ENCODE measurements at places on chromosomes 16 and 17.

- no peak for DNase-seq
These were observed 43.1 kb downstream of the MRM3 start for GRCh38 chr17:825216-825615.

DNA sequence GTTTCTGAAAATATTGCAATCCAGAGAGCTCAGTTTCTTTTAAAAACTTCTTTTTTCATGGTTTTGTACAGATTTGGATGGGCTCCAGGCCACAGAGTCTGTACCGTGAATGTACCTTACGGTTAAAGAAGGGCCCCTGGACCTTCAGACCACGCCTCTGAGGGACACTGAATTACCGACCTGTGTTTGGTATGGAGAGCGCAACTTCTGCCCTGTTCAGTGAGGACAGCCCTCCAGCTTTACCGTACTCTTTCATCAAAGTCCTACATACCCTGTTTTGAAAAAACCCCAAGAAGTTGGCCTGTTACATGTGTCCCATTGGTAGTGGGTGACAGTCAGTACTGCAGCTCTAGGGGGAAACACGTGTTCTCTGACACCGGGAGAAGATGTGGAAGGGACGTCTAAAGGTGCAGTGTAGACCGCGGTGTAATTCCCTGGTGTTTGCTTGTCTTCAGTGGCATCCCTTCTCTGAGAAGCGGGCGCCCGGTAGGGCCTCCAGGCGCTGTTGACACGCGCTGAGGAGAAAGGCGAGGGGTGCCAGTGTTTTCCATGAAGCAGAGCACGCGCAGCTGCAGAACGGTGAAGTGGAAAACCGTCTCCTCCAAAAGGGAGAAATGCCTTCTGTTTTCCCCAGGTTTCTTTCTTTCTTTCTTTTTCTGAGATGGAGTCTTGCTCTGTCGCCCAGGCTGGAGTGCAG lies 6.2 kb downstream of the PGS1 start:
- no peak for DNase-seq

DNA sequence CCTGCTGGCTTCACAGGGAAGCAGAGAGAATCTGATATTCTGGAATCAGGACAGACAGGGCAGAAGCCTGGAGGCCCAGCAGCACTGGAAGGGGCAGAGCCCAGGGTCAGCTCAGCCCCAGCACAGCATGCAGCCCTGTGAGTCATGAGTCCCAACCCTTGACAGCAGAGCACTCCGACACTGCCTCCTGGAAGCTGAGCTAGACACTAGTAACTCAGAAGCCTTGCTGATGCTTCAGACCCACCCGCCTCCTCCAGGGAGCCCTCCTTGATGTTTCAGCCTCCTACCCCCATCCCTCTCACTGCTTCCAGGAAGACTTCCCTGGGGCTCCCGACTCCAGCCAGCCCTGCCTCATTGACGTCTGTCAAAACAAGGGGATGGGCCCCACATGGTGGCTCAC lies 6.9 kb downstream of the CAMKK1 start:
- DNase-seq, result no peak

DNA sequence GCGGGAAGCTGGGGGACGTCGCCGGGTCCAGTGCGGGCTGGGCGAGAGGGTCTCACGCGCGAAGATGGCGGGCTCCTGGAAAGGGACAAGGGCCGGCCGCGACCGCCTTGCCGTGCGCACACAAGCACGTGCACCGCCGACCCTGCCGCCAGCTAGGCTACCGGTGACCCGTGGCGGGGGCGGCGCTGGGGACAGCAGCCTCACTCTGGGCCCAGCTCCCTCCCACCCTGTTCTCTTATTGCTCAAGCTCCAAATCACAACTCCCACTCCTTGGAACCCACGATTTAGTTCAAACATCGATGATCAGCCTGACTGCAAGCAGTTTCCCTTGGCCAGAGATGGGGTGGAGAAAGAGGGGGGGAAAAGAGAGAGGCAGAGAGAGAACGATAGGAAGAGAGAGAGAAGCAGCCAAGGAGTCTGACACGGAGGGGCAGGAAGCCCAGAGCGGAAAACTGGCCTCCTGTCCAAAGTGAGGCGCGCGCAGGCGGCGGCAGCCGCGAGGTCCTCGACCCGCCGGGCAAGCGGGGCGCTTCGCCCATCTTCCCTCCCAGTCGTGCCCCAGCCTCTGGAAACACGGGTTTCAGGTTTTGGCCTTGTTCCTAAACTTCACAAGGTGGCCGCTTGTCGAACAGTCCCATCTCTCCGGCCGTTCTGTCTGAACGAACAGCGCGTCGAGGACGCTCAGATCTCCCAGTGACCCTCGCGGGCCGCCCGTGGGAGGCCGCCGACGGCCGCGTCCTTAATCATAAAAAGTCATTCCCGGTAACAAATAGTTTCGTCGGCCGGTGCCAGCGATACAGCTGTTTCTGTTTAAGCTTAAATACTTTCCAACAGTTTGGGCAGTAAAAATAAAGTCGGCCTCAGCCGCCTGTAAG lies 1.7 kb upstream of the CBX8 start:
- DNase-seq, result no peak

GRCh38 chr17:8598913-8599312 lies 31.6 kb downstream of the MYH10 start:
- DNase-seq, result no peak

DNA sequence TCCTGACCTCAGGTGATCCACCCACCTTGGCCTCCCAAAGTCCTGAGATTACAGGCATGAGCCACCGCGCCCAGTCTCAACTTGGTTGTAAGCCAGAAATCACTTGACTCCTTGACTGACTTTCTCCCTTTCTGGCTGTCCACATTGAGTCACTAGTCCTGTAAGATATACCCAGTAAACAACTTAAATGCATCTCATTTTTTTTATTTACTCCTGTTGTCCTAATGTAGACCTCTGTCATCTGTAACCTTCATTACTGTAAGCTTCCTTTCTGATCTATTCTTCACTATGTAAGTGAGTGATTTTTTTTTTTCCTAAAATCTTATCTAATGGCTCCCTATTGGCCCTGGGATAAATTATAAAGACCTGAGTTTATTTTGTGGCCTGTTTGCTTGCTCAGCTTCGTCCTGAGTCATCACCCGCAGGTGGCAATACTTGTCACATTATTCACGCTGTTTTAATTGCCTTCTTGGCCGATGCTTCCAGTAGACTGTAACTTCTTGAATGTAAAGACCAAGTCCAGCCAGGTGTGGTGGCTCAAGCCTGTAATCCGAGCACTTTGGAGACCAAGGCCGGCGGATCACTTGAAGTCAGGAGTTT lies 41.0 kb downstream of the PAFAH1B1 start:
- no peak for DNase-seq

DNA sequence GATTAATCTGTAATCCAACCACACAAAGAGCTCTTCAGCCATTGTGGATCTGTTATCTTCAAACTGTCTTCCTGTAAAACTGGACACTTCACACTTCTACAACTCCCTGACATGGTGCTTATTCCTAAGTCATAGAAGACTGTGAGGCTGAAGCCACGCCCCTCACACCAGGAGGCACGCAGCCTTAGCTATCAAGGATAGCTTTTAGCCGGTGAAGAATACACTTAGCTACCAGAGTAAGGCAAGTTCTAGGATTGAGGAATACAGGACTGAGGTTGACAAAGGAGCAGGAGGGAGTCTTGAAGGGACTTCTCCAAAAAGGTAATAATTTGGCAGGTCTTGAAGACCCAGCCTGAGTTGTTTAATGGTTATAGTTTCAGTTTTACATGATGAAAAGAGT lies 79.8 kb upstream of the GAS7 start:
- no peak for DNase-seq

DNA sequence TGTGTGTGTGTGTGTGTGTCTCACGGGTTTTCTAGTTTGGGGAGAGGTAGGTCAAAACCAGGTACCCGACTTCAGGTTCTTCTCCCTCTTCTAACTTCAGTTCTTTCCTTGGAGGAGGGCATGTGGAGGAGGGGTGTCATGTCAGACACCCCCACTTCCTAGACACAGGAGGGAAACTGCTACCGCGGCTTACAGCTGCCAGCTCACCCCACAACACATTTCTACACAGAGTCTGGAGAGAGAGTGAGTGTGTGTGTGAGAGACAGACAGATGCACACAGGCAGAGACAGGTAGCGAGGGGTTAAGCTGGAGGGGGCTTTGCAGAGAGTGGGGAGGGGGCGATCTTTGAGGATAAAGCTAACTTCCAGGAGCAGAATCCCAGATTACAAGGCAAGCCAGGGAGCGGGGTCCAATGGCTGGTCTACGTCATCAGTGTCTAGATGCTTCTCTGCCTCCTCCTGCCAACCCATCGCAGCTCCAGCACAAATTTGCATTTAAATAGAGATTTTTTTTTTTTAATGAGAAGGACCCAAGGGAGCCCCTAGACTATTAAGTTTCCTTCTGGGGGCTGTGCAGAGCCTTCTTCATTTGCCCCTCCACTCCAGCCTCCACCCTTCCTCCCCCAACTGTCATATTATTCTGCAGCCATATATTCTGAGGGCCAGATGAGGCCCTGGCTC lies 48.9 kb downstream of the MRM1 start:
- DNase-seq, result no peak

GRCh38 chr16:62135446-62135845 lies 99.2 kb upstream of the CDH8 start:
- DNase-seq, result no peak

DNA sequence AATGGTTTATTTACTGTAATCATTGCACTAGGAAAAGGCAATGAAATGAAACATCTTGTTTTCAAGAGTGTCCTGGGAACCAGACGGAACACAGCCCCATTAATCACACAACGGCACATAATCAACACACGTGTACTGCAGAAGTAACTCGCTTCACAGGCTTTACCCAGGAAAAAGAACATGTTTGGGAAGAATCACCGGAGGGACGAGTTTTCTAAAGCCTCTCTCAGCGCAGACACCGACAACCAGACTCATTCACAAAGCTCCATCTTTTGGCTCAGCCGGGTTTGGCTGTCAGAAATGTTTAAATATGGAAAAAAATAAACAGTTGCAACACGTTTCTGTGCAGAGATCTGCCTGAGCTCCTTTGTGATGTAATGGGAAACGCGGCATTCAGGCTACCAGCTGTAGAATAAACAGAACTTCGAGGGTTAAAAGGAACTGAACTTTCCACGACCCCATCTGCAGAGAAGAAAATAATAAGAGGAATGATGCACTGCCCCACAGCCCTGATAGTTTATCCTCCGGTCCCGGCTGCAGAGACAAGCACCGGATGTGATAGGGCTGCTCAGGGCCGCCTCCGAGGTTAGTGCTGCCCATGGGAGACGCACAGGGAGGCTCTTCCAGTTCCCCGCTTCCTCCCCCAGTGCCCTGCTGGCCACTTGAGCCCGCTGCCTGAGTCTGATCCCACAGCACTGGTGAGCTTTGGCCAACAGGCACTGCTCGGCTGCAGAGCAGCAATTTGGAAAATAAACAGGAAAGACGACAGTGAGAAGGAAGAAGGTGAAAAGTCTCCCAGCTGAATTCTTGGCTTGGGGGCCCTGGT lies 119.8 kb downstream of the HIC1 start:
- no peak for DNase-seq

DNA sequence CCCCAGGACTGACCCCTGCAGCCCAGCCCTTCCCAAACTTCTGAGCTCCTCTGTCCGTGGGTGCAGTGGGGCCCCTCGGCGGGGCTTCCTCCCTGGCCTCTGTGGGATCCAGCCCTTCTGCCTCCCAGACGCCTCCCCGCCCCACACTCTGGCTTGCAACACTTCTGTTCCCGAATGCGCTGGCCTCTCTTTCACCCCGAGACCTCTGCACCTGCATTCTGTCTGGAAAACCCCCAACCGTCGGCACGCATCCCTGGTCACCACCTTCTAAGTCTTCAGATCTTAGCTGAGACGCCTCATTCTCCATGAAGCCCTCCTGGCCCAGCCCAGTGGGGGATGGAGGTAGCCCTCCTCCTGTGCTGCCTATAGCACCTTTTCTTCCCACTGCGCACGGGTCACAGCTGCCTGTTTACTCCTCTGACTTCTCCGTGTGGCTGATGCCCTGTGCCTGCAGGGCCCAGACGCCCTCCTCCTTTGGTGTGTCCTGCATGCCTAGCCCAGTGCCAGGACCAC lies 26.4 kb downstream of the TMEM235 start:
- DNase-seq, result no peak

GRCh38 chr17:76039121-76039520 lies 12.0 kb upstream of the EVPL start:
- DNase-seq, result no peak

GRCh38 chr16:80802138-80802537 lies 2.3 kb downstream of the CDYL2 start:
- no peak for DNase-seq

- no peak for DNase-seq
These were observed 14.7 kb downstream of the IFT140 start for GRCh38 chr16:1597154-1597553.

- DNase-seq, result no peak
These were observed 11.5 kb downstream of the VEZF1 start for GRCh38 chr17:57976594-57976993.

GRCh38 chr17:68662037-68662432 lies 60.9 kb upstream of the FAM20A start:
- DNase-seq, result no peak

- no peak for DNase-seq
These were observed 258.3 kb downstream of the FOXL1 start for GRCh38 chr16:86836503-86837129.

- no peak for DNase-seq
These were observed 121.0 kb upstream of the TOB1 start for GRCh38 chr17:50986989-50987660.

DNA sequence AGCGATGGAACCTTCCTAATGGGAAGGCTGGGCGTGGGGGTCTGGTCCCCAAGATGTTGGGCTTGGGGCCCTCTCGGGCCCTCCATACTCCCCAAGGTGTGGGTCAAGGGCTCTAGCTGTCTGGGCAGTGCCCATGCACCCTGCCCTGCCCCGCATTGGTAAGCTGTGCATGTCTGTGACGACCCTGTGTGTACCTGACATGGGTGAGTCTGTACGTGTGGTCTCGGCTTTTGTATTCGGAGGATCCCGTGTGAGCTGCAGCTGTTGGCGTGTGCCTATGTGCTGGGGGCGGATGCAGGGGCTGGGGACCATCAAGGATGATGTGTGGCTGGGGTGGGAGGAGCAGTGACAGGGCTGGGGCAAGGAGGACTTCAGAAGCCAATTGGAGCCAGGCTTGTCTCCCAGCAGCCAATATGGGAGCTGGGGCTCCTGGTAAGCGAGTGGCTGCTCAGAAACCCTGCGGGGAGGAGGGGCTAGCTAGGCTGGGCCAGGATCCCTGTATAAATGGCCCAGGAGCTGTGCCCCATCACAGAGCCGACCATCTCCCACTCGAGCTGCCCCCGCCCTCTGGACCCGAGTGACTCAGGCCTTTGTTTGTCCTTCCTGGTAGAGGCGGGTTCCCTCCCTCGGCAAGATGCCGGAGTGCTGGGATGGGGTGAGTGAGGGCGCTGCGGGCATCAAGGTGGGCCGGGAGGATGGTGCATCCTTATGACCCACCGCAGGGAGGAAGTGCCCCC lies at the start of gene NDRG4:
Gene NDRG4 (plus strand): TSS at position 529 of the 737 bp plus-strand sequence. CDS start 106 bp downstream, at position 635.
- no peak for DNase-seq

DNA sequence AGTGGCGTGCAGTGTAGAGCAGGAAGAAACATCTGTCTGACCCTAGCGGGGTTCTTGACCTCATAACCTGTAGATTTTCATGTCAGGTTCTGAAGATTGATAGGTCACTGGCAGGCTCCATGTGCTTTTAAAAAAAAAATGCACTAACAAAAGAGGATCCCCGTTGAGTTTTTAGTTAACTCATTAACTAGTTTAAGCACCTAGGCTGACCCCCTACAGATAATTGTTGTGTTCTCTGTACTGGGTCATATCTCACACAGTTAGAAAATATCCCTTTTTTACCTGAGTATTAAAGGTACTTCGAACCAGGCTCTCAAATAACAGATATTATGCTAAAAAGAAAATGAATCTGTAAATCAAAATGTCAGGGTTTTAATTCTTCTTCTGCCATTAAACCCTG lies 676.6 kb downstream of the CDH11 start:
- DNase-seq, result no peak

- DNase-seq, result no peak
These were observed 366.3 kb downstream of the WWOX start for GRCh38 chr16:78465730-78466129.

- no peak for DNase-seq
These were observed at the start of gene HIGD1B for GRCh38 chr17:44847586-44847985. TSS of gene HIGD1B (plus strand) at chr17:44847883. CDS start at chr17:44848153, 270 bp downstream.

Data from stimulated activated CD4-positive, alpha-beta T cell treated with anti-CD3 and anti-CD28 coated beads, TNF-alpha, amount 100 ng/mL, for 1 hour (primary cell).